ENCODE measurements at places on chromosomes 13 and 19. TPM values are rescaled to one million over a fixed set of nuclear protein-coding genes. Genes with fewer than 3 reads are reported as not detected.
A peak's percentile ranks its signal among the peaks of the same experiment; 100 is the strongest.

GRCh38 chr13:93307136-93307535 is 80.5 kb downstream of the GPC6 start:
- no peak for DNase-seq

DNA sequence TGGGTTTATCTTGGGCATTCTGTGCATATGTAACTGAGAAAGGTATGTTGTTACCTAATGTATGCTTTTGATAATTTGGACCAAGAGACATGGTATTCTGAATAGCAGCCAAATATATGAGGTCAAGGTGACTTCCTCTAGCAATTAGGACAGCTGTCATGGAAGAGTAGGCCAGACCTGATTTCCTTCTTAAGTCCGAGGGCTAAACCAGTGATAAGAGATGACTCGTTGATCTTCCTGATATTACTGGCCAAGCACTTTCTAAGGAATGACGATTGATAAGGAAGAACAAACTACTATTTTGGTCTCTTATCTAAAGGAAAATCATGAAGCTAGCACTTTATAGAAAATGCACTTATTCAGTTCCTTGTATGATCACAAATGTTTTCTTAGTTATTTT is 42.7 kb downstream of the ARHGAP35 start:
- no peak for DNase-seq

- DNase-seq, result no peak
Observed at GRCh38 chr13:43278127-43278526, 254.7 kb downstream of the DNAJC15 start.

DNA sequence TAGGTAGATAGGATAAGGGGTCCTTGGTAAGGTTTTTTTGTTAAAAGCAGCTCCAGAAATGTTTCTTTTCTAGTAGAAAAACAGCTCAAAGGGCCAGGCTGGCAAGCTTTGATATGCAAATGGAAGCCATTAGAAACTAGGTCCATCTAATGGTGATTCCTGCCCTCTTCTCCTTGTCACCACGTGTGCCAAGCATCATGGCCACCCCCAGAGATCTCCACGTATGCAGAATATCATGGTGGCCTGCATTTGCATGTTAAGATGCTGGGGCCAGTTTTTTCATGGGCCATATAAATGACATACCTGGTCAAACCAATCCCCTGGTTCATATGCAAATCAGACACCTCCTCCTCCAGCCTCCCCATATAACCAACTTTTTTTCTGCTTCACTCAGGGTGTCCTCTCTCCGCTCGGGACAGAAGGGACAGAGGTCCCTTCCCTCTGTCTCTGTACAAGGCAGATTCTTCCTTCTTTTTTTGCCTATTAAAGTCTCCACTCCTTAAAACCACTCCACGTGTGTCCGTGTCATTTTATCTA is 1335.9 kb downstream of the UQCRFS1 start:
- no peak for DNase-seq

DNA sequence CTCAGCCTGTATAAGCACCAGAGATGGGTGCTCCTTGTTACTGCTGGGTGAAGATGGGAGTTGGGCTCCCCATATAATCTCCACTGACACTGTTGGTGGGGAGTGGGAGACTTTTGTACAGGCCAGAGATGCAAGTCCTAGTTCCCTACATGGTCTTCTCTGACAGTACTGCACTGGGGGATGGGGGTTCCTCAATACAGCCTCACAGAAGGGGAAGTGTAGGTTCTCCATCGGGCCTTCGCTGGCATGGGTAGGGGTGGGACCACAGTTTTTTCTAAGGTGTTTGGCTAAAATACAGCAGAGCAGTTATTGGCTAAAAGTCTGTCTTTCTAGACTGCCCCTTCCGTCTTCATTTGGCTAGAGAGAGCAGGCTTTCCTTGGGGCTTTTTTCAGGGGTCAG is 167.2 kb upstream of the SERP2 start:
- no peak for DNase-seq

GRCh38 chr13:113901231-113901630 is 37.4 kb upstream of the GAS6 start:
- peak; percentile 75 for DNase-seq

GRCh38 chr13:43081866-43082265 is 58.5 kb downstream of the DNAJC15 start:
- no peak for DNase-seq

- DNase-seq, result no peak
Observed at GRCh38 chr19:31725051-31725450, 375.8 kb upstream of the TSHZ3 start.

- DNase-seq, result no peak
Observed at GRCh38 chr13:59744747-59745391, 418.9 kb downstream of the DIAPH3 start.

GRCh38 chr13:107912745-107913144 is 302.6 kb downstream of the LIG4 start:
- no peak for DNase-seq

DNA sequence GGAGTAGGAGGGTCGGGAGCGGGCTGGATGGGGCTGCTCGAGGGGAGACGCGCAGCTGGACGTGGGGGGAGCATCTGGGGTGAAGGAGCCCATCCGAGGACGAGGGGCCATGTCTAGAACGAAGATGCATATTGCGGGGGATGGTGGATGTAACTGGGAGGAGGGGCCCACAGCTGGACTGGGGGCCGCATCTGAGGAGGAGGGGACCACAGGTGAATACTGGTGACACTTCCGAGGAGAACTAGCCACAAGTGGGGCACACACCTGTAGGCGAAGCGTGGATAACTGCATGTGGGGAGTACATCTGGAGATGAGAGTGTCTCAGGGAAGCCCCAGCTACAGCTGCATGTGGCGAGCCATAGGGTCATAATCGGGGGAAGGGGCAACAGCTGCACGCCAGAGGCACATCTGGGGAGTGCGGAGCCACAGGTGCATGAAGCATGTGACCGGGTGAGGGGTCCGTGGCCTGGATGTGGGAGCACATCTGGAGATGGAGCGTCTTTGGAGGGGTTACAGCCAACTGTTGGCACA is 402 bp downstream of the ZSWIM9 start:
- no peak for DNase-seq

The SRRM5 gene
- 0.23 TPM for total RNA-seq

The MZF1 gene
- total RNA-seq, result 14.0 TPM

The FCER2 gene
- total RNA-seq, result 0.23 TPM

The CAMSAP3 gene
- total RNA-seq, result not detected
